AG09319 (cell line): ENCODE measurements at places on chromosomes 16 and 17.

DNA sequence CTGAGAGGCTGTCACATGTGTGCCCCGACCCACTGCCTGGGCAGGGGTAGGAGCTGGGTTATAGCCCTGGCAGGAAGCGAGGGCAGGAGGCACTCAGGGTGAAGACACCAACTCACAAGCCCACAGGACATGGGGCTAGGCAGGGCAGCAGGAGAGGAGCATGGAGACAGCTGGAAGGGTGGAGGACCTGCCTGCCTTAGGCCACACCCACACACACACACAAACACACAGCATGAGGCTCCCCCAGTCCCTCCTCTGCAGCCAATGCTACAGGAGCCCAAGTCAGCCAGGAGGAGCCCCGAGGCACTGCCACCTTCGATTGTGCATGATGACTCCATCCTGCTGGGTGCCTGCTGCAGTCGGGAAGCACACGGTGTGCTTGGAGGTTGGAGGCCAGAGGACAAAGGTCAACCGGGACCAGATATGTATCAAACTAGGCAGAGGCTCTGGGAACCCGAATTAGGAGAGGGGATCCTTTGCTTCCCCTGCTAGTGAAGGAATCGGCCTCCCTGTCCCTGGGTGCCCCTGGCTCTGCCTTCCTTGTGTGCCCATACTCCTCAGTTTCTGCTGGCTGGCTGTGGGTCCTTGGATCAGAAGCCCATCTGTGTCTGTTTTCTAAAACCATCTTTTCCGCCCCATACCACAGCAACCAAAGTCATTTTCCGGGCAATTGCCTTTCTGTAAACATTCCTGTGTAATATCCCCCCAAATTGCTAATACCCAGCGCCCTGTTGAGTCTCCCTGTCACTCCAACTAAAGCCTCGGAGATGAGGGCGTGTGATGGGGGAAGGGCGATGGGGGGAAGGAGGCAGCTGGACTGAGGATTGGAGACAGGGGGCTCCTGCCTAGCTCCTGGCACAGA is 20.5 kb downstream of the SRCIN1 start:
- DNase-seq = no peak

DNA sequence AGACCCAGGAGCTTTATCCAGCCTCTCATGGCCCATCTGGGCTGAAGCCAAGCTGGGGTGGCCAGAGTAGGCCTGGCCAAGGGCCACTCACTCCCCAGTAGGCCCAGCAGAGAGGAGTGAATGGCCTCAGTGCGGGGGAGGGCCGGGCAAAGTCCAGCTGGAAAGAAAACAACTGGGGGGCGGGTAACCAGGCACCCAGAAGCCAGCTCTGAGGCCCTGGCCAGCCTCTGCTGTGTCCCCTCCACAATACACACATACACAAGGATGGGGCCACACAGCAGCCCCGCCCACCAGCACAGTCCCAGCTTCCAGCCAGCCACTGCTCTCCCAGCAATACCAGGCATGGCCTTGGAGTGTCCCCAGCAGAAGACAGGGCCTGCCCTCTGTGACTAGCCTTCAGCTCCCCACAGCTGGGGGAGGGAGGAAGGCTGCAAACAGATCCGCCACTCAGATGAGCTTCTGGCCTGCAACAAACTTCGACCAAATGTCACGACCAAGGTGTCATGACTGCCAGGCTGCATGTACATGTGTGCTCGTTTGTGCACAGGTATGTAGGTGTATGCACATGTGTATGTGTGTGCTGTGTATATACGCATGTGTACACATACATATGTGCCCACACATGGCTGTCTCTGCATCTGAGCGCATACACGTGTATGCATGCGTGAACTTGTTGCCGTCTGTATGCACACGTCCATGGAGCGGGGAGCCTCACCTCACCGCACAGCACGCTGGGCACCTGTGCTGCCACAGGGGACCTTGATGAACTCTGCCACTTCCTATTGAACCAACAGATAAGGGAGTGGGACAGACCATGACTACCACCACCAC is 5.0 kb downstream of the CARHSP1 start:
- DNase-seq = no peak

DNA sequence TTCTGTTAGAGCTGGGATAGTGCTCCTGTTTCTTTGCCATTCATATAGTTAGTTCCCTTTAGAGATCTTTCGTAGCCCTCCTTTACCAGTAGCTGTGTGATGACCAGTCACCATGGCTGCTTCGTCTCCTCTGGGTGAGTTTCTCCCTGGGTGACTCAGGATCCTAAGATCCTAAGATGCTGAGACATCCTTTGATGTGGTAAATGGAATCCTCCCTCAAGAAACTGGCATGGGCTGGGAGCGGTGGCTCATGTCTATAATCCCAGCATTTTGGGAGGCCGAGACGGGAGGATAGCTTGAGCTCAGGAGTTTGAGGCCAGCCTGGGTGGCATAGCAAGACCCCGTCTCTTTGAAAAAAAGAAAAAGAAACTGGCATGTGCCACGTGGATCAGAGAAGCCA is 5.9 kb downstream of the PHAF1 start:
- DNase-seq = no peak

DNA sequence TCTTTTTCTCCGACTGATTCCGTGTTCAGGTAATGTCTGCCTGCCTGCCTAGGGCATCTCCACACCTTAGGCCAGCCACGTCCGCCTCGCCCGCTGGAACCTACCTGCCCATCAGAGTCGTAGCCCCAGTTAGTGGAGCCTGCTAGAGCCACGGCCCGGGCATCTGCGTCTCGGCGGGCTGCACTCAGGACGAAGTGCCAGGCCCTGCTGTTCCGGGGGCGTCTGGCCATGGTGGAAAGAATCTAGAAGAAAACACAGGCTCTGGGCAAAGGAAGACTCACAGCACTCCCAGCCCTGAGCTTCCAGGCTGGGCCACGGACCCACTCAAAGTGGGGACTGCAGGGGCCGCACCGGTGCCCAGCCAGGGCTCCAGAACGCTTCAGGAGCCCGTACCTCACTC is 1.1 kb downstream of the SPSB3 start:
- DNase-seq = no peak

DNA sequence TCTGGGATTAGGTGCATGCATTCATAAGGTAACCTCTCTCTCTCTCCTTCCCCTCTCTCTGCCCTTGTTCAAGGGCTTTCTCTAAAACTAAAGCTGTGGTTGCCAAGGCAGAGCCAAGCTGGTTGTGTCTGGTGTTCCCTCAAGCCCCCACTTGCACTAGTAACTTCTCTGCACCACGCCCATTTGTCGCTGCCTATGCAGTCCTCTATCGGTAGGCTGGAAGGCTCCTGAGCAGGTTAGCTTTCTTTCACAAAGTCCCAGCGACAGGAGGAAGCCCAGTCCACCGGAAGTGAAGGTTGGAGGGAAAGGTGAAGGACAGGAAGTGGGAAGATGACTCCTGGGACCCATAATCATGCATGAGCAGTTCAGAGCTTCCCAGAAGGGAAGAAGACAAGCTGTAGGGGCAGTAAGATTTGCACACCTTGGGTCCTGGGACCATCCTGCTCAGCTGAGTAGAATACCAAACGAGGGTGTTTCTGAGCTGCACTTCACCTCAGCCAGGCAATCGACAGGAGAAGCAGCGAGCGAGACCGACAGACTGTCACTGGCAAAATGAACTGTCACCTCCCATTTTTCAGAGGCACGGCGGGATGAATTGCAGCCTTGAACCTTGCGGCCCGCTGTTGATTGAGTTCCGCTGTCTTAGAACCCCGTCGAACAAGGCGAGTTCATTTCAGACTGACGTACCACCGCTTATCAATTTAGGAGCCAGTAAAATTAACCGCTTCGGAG is 14.7 kb upstream of the SKAP1 start:
- DNase-seq = no peak

DNA sequence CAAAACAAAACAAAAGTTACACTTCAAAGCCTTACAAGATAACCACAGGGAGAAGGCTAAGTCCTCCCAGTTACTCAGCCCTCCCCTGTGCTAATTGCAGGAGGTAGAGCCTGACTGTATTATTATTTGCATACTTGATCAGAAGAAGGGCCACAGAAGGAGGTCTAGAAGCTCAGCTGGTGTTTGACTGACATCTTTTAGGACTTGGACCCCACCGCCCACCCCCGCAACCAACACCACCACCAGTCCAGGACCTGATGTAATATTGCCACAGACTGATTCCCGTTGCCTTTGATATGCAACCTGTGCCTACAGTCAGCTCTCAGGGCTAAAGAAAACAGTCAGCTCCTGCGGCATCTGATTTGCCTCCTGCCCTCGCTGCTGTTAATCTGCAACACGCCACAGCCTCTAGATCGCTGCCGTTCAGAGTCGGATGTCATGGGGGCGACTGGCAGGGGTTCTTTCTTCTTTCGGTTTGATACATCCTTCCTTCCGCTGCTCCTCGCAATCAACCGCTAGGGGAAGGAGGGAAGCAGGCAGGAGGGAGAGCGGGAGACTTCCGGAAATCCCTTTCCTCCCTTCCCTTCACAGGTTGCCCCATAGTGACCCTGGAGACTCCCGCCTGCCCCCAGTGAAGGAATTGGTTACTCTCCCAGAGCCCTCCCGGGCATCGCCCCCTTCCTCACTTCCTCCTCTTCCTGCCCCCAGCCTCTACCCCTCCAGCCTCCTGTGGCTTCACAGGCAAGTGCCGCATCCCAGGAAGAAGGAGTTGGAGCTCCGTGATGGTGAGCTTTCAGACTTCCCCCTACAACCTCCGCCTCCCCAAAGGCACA is 90.5 kb upstream of the SOX9 start:
- DNase-seq = peak; percentile 43

- DNase-seq = no peak
These were observed 6.6 kb downstream of the HSD11B2 start for GRCh38 chr16:67437513-67437912.

DNA sequence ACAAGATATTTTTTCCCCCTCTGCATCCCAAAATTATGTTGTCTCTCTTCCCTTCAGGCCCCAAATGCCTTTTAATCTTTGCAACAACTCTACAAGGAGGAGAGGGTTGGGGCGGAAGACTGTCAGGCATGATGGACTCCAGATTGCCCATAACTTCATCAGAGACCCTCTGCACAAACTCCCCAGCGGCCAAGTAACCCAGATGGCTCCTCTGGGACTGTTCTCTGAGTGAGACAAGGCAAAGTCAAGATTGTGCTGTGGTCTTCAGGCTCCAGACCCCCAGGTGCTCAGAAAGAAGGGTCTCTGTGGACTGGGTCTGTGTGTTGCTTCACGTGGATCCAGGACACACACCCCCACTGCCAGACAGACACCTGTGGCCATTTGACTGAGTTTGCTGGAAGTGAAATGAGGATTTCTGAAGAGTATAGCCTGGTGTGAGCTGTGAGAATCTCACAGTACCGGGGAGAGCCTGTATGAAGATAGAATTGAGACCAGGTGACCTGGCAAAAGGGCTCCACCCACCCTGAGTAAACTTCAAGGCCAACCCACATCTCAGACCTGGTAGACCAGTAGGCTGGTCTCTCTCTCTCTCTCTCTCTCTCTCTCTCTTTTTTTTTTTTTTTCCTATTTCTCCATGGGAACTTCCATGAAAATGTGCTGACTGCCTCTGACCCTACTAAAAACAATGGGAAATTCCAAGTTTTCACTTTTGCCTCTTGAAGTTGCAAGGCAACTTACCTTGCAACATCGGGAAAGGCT is 354.1 kb downstream of the SOX9 start:
- DNase-seq = no peak

DNA sequence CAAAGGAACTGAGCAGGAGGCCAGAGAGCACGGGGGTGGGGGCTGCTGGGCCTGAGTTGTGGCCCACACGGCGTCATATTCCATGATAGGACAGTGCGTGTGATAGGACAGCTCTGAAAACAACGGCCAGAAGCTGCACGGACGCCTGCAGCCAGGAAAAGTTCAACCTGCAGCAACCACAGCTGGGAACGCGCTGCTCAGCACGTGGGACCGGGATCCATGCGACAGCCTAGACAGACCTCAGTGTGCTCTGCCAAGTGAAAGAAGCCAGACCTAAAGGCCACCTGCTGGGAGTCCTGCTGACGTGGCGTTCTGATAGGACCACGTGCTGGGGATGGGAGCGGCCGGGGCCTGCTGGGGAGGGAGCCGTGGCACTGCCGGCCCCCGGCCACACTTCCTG is 21.6 kb downstream of the CTU2 start:
- DNase-seq = no peak

DNA sequence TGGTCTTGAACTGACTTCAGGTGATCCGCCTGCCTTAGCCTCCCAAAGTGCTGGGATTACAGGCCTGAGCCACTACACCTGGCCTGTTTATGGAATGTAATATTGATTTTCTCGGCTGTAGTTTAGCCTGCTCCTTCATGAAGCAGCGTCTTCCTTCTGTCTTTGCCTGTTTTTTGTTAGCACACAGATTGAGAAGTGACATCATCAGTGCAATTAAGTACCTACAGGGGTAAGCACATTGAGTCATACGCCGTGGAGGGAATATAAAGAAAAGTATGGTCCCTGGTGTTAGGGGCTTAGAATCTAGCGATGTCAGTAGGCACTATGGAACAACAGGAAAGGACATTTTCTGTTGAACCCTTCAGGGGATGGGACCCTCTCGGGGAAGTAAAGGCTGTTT is 48.7 kb upstream of the SEC14L1 start:
- no peak for DNase-seq

GRCh38 chr16:29826342-29826695 is 6.1 kb downstream of the MVP start:
- no peak for DNase-seq
